Naive B cell (primary cell): ENCODE measurements at places on chromosomes 1 and 21.

- DNase-seq, result no peak
Observed at GRCh38 chr1:182248721-182249120, 142.9 kb downstream of the GLUL start.

GRCh38 chr1:93673163-93673829, 8.3 kb downstream of the BCAR3 start:
- DNase-seq, result no peak

DNA sequence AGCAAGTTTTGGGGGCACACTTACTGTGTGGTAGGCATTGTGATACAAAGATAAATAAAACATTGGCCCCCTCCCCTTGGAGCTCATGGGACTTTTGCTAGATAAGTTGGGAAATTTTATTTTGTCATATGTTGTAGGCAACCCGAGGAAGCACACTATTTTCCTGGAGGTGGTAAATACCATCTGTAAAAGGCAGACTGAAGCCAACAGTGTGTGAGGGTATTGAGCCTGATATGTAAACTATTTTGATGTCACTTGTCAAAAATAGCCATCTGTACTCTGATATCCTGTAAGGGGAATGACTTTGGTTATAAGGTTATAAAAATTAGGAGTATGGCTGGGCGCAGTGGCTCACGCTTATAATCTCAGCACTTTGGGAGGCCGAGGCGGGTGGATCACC, 30.6 kb downstream of the VANGL2 start:
- DNase-seq, result no peak

GRCh38 chr1:48200166-48200900, 22.2 kb upstream of the SLC5A9 start:
- no peak for DNase-seq

DNA sequence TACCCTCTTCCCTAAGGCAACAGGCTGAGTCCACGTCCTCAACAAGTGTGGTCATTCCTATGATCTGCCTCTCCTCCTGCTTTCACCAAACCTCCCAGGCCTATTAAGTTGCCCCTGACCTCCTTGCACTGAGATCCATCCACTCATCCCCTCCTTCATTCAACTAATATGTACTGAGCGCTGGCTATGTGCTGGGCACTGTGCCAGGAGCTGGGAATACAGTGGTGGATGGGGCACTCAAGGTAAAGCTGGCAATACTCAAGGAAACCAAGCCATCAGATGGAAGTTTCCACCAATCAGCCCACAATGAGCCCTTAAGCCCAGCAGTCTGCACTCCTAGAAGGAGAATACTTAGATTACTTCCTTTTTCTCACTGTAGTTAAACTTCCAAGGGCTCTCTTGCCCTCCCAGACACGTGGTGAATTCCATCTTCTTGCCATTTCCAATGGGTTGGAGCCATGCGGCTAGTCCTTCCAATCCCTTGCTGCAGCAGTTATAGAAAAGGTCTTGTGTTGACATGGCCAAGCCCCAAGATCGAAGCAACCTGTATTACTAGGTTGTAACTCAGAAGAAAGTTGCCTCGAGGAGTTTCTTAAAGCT, 279.9 kb upstream of the RUNX1 start:
- no peak for DNase-seq

- no peak for DNase-seq
Observed at GRCh38 chr1:115129071-115129640, 39.9 kb upstream of the TSPAN2 start.

- DNase-seq, result no peak
Observed at GRCh38 chr1:107000902-107001301, 55.6 kb upstream of the PRMT6 start.

- DNase-seq, result no peak
Observed at GRCh38 chr21:32981096-32981495, 44.6 kb upstream of the OLIG2 start.

DNA sequence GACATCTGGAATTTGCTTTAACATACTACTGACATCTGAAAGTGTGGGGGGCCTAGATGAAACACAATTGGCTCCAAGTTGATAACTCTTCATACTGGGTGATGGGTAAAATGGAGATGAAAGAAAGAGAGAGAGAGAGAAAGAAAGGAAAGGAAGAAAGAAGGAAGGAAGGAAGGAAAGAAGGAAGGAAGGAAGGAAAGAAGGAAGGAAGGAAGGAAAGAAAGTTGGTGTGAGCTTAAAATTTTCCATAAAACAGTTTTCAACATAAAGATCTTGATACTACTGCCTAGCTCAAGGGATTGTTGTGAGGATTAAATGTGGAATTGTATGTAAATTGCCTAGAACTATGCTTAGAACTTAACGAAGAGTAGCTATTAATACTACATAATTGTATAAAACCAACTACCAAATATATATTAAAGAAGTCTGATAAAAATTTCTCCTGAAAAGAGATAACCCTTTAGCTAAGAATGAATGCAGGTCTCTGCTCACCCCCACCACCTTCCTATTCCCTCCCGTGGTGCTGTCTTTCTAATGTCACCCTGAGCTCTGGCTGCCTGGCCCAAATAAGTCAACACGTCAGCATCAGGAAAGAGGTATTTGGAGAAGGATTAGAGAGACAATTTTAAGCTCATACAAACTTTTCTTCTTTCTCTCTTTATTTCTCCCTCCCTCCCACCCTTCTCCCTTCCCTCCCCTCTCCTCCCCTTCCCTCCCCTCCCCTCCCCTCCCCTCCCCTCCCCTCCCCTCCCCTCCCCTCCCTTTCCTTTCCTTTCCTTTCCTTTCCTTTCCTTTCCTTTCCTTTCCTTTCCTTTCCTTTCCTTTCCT, 89.3 kb upstream of the SGIP1 start:
- no peak for DNase-seq

DNA sequence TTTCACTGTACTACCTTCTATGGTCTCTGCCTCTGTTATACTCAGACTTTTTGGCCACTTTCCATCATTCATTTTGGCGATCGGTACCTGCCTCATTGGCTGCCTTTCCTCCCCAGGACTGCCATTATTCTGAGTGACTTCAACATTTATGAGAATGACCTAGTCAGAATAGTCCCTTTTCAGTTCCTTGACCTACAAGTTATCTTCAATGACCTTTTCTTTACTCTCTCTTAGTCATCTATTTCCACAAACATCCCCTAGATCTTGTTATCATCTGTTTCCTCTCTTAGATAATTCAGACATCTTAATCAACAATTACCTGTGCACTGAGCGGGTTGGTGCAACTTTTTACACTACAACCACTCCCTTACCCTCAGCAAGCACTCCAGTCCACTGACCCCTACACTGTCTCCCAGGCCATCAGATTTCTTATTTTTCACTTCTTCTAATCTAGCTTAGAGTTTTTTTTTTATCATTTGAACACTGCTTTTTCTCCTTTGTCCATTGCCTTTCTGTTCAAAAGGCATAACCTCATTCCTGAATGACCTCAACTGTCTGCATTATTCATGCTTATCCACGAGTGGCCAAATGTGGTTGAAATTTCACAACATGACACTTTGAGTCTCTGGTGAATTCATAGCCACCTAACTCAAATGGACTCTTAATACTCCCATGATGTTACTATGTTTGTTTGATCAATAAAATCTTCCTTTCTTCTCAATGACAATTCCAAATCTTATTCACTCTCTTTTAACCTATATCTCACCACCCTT, 112.7 kb downstream of the HMCN1 start:
- no peak for DNase-seq

GRCh38 chr1:177490786-177491185, 320.0 kb downstream of the BRINP2 start:
- DNase-seq, result no peak

- DNase-seq, result no peak
Observed at GRCh38 chr1:218741852-218742251, 396.7 kb downstream of the TGFB2 start.

DNA sequence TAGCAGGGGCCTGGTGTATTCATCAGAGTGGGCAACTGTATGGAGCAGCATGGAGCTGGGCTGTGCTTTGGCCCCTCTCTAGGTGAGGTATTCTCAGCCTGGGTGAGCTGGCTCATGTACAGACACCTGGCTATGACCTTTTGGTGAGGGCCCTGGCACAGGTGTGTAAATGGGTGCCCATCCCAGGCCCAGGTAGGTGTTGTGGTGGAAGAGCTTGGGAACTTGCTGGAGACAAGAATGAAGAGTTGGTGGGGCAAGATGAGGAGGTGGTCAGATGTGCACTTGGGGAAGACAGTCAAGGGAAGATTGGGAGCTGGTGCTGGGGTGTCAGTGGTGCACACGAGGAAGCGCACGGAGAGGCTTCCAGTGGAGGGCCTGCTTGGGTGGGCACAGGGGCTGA, 95.5 kb downstream of the TRIM11 start:
- no peak for DNase-seq

- DNase-seq, result no peak
Observed at GRCh38 chr1:53658489-53659230, 80.3 kb downstream of the GLIS1 start.

GRCh38 chr1:42932442-42932941, 26.2 kb downstream of the SLC2A1 start:
- DNase-seq, result no peak

GRCh38 chr1:193473932-193474331, 287.5 kb upstream of the B3GALT2 start:
- no peak for DNase-seq

- DNase-seq, result no peak
Observed at GRCh38 chr1:157994704-157995582, 1.5 kb downstream of the KIRREL1 start.

GRCh38 chr1:227944090-227944930, 3.4 kb downstream of the WNT9A start:
- no peak for DNase-seq

DNA sequence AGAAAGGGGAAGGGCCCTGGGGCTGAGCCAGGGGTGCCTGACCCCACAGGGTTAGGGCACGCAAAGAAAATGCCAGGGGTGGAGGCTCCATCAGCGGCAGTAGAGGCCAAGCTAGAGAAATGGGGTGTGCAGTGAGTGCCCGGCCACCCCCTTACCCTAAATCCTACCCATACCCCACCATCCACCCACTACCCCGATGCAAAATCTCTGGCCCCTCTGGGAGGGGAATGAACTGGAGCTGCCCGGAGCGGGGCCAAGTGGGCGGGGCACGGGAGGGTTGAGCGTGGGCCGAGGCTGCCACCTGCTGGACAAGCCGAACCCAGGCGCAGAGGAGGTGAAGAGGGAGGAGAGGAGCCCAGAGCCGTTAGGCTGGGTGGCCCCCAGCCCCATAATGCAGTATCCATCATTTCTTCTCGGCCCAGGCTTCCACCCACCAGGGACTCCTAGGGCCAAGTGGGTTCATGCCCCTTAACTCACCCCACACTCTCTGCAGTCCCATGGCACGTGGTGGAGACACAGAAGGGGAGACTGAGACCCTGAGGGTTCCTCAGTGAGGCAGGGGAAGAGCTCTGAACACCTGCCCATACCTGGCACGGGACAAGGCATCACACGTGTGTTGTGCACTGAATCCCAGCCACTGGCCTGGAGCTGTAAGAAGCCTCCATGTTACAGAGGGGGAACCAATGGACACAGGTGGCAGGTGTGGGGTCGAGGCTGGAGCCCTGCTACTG, 1.4 kb upstream of the C1QC start:
- DNase-seq, result peak; percentile 57
